ENCODE measurements at places on chromosomes 4 and X.
A peak's percentile ranks its signal among the peaks of the same experiment; 100 is the strongest.

DNA sequence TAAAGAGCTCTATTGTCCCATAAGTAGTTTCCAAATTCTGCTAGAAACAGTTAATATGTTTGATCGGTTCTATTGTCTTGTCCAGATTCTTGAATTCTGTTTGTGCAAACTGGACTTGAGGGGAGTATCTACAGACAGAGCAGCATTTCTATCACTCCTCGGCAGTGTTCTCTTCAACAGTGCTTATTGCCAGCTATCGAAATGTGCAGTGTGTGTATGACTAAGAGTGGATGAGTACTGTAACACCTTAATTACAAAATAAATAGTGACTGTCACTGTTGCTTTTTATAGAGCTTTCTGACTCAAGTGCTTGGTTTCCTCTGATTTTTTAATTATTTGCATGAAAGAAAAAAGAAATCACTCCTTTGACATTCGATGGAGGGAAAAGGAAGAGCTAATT is 274.6 kb downstream of the RPA4 start:
- DNase-seq, result no peak

DNA sequence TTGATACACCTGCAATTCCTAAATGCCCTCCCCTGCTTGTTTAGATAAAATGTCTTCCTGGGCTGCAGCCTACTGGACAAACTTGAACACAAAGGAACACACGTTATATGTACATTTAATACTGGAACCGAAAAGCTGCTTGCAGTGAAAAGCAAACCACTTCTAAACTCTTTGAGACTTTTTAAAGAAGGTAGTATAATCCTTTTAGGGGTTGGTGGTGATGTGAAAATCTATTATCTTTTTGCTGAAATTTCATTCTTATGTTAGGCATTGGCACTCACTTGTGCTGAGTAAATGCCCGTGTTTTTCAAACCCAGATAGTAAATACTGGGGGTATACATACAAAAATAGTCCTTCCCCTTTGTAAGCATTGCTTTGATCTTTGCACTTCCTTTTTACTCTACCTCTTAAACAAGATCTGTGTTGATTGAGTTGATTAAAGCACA is 2.2 kb downstream of the NFKB1 start:
- peak; percentile 53 for DNase-seq

DNA sequence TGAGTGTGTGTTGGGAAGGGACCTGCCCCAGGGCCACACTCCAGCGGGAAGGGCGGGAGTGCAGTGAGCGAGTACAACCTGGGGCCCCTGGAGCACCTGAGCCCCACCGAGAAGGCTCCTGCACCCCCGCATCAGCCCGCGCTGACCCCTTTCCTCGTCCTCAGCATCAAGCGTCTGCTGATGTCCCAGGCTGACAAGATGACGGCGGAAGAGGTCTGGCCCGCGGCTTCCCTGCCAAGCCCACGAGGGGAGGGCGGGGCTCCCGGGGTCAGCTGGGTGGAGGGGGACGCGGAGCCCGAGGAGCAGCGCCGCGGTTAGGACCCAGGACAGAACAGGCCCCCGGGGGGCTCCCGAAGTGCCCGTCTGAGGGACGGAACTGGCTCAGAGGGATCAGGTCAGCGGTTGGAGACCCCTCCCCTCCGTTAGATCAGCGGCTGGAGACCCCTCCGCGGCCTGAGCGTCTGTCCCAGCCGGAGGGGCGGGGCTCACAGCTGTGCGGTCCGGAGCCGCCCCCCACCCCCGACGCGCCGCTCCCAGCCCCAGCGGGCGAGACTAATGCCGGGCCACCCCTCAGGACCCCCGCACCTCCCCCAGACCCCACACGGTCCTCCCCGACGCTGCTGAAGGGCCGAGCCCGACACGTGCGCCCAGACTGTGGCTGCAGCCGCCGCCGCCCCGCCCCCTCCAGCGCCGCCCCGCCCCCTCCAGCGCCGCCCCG is 6.7 kb downstream of the MYL5 start:
- DNase-seq, result peak; percentile 29

GRCh38 chrX:153381684-153382532 is 19.2 kb downstream of the PNMA6E start:
- DNase-seq, result peak; percentile 39

GRCh38 chr4:87971866-87972265 is 3.6 kb upstream of the SPP1 start:
- DNase-seq, result no peak

- no peak for DNase-seq
These were observed 126.8 kb upstream of the RPL34 start for GRCh38 chr4:108493596-108493931.

GRCh38 chrX:19912-20571 is 261.1 kb upstream of the PLCXD1 start:
- peak; percentile 10 for DNase-seq

DNA sequence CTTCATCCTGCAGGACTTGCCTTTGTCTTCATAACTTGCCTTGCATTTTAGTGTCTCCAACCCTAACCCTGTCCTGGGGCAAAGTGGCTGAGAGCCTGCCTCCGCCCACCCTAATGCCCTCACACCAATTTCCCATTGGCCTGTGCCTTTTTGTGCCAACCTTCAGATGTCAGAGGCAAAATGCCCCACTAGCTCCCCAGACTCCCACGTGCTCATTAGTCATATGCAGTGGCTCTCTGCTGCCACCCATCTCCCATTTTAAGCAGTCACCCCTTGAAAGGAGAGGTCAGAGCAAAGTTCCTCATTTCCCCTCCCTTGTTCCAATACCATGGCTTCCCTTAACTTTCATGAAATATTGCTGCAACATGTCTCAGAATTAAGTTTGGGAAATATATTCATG is 74.8 kb upstream of the PASD1 start:
- DNase-seq, result no peak

- no peak for DNase-seq
These were observed 3.9 kb downstream of the MSMO1 start for GRCh38 chr4:165331359-165331758.

- DNase-seq, result no peak
These were observed 262.9 kb upstream of the IL1RAPL1 start for GRCh38 chrX:28324321-28324721.

DNA sequence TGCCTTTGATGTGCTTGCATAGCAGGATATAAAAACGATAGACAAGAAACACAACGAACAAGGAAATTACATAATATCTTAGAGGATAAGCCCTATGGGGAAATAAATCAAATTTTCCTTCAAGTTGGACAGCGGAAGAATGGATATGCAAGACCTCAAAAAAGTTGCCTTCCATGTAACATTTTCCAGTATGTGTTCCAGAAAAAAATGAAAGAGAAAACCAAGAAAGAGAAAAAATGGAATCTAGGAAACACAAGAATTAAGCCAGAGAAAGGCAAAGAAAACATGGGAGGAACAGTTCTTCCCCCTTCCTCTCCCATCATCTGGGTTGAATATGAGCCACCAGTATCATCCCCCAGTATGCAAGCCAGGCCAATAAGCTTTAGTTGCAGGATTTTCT is 34.6 kb upstream of the MID1 start:
- no peak for DNase-seq

DNA sequence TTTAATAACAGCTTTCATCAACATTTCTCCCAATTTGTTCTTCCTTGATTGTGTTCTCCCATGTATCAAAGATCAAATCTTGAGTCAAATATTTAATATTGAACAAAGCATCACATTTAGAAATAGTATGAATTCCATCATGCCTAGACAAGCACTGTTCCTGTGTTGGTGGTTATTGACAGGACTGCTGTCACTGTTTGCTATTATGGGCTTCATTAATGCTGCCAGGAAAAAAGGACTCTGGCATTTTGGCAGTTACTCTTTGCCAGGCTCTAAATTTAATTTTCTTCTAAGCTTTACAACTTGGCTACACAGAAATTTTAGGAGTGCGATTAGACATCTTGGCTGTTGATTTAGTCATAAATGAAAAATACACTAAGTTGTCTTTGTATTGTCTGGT is 295.9 kb upstream of the NRK start:
- DNase-seq, result no peak

GRCh38 chrX:18410038-18410437 is 15.4 kb upstream of the CDKL5 start:
- DNase-seq, result peak; percentile 11

- no peak for DNase-seq
These were observed 118.3 kb downstream of the MGST2 start for GRCh38 chr4:139783741-139784484.

DNA sequence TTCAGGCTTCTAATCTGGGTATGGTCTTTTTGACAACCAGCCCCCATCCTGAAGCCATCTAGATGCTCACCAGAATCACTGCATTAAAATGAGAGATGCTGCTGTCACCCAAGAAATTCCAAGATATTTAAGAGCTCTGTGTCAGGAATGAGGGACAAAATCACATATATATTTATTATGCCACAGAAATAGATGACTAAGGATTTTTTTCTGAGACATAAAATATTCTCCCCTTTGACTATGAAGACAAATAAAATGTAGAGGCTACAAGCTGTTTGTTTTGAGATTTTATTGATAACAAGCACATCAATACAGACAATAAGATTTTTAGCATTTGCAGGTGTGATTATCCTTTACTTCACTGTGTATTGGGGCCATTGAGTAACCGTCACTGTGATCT is 77.4 kb downstream of the COMMD8 start:
- no peak for DNase-seq

DNA sequence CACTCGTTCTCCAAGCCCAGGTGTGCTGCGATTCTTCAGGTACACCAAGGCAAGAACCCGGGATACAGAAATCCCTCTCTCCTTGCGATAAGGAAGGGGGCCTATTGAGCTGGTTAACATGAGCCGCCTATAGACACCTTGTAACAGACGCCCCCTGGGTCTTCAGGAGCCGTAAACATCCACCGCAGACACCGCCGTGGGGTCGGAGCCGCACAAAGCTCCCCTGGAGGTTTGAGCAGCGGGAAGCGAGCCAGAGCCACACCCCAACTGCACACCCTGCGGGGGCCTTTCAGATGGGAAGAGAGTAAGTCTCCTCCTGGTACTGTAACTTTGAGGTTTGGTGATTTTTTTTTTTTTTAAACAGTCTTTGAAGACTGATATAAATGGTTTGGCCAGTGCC is 46.6 kb downstream of the ZFP42 start:
- DNase-seq, result no peak

DNA sequence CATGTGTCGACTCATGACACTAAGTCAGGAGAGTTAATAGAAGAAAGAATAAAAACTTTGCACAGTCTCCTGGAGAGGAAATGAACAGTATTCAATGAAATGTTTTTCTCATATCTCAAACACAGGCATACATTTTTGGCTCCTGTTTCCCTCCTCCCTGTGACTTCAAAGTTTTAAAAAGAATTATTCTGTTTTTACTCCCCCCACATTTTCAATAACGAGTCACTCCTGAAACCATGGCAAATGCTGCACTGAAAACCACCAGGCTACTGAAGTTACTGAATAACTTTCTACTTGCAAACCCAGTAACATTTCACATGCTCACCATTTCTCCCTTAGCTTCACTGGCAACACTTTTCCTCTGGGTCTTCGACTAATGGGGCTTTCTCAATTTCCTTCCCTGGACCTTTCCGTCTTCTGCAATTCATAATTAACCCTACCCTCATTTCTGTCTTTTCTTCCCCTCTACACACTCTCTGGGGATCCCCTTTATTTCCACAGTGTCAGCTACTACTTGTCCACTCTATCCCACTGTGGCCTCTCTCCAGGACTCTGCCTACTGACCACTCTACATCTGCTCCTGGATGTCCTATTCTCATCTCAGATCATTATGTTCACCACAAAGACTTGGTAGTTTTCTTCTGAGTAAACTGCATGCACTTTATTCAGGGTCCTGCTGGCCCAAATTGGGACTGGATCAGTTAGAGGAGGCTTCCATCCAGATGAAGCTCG is 225.8 kb upstream of the ETNPPL start:
- DNase-seq, result no peak

DNA sequence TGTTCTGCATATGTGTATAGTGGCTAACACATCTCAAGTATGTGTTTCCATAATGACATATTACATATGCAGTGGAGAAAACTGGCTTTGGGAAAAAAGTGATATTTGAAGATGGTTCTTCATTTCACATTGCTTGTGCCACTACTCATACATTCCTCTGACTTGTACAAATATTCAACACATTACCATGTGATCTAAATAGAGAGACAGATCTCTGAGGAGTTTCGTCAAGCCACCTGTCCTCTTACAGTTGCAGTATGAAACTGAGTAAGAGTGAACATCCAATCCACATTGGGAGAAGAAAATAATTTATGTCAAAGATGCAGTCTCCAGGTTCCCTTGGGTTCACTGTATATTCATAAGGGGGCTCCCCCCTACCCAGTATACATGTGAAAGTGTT is 123.9 kb downstream of the KDR start:
- DNase-seq, result no peak

DNA sequence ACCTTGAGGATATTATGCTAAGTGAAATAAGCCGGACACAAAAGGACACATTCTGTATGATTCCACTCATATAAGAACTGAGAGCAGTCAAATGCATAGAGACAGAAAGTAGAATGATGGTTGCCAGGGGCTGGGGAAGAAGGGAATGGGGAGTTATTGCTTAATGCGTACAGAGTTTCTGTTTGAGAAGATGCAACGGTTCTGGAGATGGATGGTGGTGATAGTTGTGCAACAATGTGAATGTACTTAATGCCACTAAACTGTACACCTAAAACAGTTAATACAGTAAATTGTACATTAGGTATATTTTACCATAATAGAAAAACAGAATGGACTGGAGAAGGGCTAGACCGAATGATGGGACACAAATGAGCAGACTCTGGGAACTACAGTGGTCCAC is 15.8 kb downstream of the MAOB start:
- DNase-seq, result no peak

DNA sequence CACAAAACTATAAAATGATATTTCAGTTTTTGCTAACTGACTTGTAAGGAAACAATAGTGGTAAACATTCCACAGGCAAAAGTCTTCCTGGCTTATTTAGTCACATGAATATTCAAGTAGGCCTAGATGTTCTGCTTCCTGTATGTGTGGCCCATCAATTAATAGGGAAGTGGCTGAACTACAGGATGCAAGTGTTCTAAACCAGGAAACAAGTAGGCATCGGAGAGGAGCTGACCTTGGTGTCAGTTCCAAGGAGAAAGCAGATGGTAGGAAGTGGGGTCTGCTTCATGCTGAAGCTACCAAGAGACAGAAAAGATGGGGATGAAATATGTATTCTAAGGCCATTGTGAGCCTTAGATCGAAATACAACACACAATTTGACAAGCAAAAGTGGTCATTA is 149.7 kb downstream of the ANTXR2 start:
- no peak for DNase-seq
